ENCODE measurements at places on chromosomes 12 and 14. TPM values are rescaled to one million over a fixed set of nuclear protein-coding genes. Genes with fewer than 3 reads are reported as not detected.

Gene RTL1
- not detected for total RNA-seq

Gene INHBE
- total RNA-seq: 1.5 TPM

Gene LRTM2
- total RNA-seq: not detected

Gene CELA1
- total RNA-seq: not detected

Gene KLRC2
- total RNA-seq: not detected

Gene LRP6
- total RNA-seq: 36.3 TPM

Gene MSI1
- not detected for total RNA-seq

Gene PRB2
- total RNA-seq: not detected

Gene LRP1
- 26.3 TPM for total RNA-seq

Gene B4GALNT3
- total RNA-seq: 4.7 TPM

Gene TAS2R30
- total RNA-seq: 0.68 TPM
